ENCODE measurements at places on chromosomes 16 and 17. TPM values are rescaled to one million over a fixed set of nuclear protein-coding genes. Genes with fewer than 3 reads are reported as not detected.

DNA sequence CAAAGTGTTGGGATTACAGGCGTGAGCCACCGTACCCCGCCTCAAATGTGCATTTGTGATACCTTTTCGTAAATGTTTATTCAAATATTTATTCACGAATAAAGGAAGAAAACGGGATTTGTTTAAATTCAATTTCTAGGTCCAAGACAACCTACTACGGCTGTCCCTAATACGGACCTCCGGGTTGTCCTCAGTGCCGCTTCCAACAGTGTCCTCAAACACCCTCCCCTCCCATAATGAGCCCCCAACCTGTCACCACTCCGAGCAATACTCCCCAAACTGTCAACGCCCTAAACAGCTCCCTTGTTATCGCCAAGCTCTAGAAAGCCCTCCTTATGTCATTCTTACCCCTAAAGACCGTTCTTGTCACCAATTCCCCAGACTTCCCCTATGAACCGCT, 539 bp upstream of the GABARAPL2 start:
- DNase-seq = no peak

- DNase-seq = peak; percentile 21
These were observed 27.1 kb downstream of the TMEM235 start for GRCh38 chr17:78258323-78259191.

DNA sequence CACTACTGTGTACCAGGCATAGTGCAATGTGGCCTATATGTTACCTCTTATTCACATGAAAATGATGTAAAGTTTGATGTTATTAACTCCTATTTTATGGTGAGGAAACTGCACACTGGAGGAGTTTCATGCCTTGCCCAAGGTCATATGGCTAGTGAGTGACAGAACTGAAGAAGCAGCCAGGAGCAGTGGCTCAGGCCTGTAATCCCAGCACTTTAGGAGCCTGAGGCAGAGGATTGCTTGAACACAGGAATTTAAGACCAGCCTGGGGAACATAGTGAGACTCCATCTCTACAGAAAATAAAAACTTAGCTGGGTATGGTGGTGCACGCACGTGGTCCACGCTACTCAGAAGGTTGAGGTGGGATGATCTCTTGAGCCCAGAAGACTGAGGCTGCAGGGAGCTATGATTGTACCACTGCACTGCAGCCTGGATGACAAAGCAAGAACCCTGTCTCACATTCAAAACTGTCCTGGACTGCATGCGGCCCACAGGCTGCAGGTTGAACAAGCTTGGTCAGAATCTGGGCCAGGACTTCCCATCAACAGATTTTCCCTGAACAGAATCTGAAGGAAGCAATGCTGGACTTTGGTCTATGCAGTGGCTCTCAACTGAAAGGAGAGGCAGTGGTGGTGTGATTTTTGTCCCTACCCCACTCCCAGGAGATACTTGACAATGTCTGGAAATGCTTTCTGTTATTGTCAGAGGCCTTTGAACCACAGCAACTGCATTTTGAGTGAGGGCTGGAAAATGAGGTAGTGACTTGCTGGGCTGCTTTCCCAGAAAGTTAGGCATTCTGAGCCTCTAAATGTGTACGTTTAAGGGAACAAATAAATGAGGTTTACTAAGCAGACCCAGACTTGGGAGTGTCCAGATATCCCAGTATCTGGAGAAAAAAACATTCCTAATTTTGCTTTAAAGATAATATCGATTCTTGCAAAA, 479.5 kb downstream of the TMEM114 start:
- DNase-seq = no peak

- no peak for DNase-seq
These were observed 117.7 kb upstream of the WSCD1 start for GRCh38 chr17:5952518-5952917.

GRCh38 chr17:14755002-14755401, 454.1 kb downstream of the HS3ST3B1 start:
- DNase-seq = no peak

DNA sequence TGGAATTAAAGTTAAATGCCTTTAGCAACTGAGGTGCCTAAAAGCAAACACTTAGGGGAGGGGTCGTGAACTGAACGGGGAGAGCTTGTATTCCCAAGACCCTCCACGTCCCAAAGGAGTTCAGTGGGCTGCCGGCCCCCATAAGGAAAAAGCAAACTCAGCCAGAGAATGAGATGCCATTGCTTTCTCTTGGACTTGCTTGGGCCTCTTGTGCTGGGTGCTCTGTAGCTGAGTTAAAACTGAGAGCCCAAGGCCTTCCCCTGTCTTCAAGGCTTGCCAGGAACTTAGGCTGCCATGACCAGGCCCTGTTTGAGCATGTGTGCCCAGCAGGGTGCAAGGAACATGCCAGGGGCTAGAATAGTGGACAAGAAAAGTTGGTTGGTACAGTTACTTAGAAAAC, 199.8 kb downstream of the IRX3 start:
- DNase-seq = no peak

DNA sequence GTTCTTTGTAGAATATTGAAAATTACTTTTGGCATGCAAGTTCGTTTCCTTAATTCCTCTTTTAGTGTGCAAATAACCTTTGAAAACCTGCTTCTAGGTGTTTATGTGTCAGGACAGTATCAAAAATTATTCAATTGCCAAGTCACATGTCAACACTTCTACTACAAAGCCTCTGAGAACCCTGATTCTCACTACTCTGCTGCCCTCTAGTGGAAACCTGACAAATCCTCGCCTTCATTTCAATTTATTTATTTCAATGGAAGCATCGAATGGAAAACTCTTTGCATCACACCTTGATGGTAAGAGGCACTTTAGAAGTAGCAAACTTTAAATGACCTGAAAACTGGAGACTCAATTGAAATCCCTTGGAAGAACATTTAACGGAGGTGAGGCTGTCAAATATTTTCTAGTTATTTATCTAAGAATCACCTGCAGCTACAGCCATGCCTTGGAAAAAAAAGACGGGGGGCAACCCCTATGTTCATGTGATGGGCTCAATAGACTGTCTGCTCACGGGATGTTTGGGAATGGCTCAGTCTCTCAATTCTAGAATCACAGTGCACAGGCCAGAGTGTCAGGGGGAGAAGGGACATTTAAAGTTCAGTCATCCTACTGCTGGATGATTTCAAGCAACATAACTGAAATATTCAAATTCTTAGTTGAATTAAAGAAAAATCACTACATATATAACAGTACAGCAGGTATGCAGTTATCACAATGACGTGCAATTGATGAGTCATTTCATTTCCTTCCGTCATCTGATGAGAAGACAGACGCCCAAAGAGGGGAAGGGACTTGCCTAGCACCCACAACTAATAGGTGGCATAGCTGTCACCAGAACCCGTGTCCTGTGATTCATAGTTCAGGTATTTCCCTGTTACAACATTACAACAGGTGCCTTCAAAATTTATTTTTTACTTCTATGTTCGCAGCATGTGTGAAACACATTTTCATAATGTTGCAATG, 563.9 kb downstream of the TOX3 start:
- no peak for DNase-seq

DNA sequence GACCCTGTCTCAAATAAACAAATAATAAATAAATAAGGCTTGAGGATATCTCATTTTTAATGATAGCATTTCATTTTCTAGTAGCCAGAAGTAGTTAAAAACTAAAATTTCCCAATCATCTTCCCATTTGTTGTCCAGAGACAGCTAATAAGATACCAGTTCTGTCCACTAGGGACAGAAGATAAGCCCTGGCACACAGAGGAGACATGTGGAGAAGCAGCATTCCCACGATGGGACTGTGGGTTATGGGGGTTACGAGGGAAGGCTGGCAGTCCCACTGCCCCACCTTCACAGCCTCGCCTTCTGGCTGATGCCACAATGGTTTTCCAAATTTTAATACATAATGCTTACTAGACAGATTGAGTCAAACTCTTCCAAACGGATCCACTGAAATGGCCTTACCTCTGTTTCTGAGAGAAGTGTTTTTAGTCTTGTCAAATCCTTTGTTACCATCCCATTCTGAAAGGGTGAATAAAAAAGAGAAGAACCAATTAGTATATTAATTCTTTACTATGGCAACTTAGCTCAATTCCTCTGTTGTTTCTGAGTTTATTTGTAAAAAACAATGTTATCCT, 44.2 kb downstream of the HELZ start:
- no peak for DNase-seq

GRCh38 chr17:68288804-68289203, 2.1 kb downstream of the SLC16A6 start:
- no peak for DNase-seq

- no peak for DNase-seq
These were observed 40.2 kb upstream of the BHLHA9 start for GRCh38 chr17:1229900-1230501.

GRCh38 chr17:77306048-77306789, 165.4 kb downstream of the SEC14L1 start:
- DNase-seq = no peak

DNA sequence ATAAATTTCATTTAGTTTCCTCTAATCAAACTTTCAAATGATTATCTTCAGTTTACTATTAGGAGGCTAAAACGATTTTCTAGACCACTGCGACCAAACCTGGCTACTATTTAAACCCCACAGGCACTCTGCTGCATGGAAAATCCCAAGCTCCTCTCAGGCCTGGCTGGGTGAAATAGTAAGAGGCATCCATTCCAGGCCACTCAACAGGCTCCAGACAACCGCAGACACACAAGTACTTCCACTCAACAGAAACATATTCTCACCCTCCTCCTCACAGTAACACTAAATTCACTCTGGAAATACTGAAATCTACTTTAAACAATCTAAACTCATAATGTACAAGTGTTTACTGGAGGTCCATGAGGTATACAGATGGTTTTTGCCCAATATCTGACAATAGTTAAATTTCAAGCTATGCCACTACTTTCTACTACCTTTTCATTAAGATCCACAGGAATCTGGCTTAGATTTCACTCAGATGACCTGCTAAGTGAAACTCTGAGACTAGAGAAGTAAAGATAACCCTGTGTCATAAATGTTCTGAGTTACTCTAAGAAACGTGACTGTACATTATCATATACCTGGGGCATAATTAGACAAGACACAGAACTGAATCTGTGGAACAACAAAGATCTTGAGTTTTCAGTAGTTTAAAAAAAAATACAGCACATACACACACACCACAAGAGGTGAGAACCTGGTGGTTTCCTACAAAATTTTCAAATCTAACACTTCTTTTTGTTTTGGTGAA, 10.4 kb downstream of the VPS53 start:
- no peak for DNase-seq

GRCh38 chr16:81624760-81625543, 154.1 kb upstream of the PLCG2 start:
- DNase-seq = no peak

DNA sequence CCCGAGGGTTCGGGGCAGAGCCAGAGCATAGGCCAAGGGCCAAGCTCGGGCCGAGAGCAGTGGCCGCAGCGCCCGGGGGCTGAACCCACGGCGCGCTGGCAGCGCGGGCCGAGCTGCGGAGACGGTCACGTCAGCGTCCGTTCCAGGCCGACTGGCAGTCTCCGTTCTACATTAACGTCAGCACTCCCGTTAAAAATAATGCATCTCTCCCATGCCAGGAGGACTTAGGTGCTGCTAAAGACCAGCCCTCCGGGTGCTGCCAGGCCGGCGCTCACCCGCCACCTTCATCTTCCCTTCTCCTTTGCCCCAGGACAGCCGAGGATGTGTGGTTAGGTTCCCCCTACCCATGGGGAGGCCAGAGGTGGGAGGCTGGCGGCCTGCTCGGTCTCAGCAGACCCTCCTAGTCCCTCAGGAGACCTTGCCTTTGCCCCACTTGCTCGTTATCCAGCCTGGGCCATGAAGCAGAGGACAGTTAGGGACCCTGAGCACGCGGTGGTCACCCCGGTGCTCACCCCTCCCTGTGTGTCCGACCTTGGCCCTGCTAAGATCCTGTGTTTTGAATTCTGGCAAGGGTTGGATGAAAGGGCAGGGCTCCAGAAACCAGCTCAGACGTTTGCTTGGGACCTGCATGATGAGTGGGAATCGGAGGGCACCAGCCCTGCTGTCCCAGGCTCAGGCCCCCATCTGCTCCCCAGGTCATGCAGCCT, 572 bp downstream of the MPG start:
- no peak for DNase-seq

- no peak for DNase-seq
These were observed 5.7 kb downstream of the OR4D2 start for GRCh38 chr17:58172369-58173071.

DNA sequence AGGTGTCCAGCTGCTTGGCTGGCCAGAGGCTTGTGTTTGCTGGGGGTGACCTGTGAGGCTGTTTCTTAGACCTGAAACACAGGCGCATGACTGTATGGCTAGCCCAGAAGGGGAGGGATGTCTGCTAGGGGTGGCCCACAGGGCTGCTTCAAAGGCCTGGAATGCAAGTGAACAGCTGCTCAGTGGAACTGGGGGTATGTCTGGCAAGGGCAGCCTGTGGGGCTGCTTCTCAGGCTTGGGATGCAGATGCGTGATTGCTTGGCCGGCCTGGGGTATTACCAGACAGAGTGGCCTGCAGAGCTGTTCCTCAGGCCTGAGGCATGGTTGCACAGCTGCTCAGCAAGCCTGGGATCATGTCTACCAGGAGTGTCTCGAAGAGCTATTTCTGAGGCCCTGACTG, 20.5 kb downstream of the TANC2 start:
- no peak for DNase-seq

DNA sequence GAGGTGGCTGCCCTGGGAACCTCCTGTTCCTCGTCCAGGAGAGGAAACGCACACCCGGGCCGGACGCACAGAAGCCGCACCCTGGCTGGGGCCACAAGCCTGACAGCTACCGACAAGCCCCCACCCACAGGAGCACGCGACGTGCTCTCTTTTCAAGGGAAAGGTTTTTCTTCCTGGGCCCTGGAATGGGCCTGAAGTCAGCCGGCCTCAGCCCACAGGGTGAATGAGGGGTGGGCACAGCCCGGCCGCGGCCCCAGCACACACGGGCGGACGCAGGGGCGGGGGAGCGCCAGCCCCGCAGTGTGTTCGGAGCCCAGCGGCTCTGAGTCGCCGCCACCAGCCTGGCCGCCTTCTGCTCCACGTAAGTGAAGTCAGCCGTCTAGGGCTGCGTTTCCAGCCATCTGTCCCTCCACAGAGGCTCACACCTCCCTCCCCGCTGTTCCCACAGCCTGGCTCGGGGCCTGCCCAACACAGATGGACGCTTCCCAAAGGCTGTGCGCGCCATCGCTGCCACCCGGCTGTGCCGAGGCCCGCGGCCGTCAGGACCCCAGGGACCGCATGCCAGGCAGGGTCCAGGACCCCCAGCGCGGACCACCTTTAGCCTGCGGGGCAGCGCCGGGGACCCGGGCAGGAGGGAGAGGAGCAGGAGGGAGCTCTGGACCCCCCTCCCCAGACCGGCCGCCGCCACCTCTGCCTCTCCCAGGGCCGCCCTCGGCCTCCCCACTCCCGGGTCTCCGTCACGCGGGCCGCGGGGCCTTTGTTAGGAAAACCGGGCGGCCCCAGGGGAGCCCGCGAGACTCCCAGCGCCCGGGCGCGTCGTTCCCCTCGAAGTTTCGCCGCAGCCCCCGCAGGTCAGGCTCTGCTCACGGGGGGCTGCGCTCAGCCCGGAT, 36.8 kb downstream of the CBFA2T3 start:
- no peak for DNase-seq

GRCh38 chr17:66491213-66491612, 188.8 kb downstream of the PRKCA start:
- DNase-seq = no peak

- no peak for DNase-seq
These were observed 27.5 kb downstream of the MYBBP1A start for GRCh38 chr17:4527566-4528125.

GRCh38 chr16:48536614-48537200, 73.3 kb downstream of the N4BP1 start:
- no peak for DNase-seq

- DNase-seq = no peak
These were observed 40.5 kb upstream of the KCNJ2 start for GRCh38 chr17:70128727-70129238.

The ZNF319 gene
- 18.5 TPM for polyA plus RNA-seq

The SLFN14 gene
- 0.13 TPM for polyA plus RNA-seq

The TBC1D3G gene
- not detected for polyA plus RNA-seq

The SEPTIN1 gene
- 227 TPM for polyA plus RNA-seq

The CA4 gene
- polyA plus RNA-seq = not detected

The YBX2 gene
- not detected for polyA plus RNA-seq

The WSCD1 gene
- polyA plus RNA-seq = not detected
